ENCODE measurements at places on chromosomes 6 and 20.

- DNase-seq, result no peak
These were observed 126.4 kb downstream of the PHACTR3 start for GRCh38 chr20:59730722-59731121.

GRCh38 chr20:32282461-32282860, 5.0 kb downstream of the KIF3B start:
- DNase-seq, result no peak

DNA sequence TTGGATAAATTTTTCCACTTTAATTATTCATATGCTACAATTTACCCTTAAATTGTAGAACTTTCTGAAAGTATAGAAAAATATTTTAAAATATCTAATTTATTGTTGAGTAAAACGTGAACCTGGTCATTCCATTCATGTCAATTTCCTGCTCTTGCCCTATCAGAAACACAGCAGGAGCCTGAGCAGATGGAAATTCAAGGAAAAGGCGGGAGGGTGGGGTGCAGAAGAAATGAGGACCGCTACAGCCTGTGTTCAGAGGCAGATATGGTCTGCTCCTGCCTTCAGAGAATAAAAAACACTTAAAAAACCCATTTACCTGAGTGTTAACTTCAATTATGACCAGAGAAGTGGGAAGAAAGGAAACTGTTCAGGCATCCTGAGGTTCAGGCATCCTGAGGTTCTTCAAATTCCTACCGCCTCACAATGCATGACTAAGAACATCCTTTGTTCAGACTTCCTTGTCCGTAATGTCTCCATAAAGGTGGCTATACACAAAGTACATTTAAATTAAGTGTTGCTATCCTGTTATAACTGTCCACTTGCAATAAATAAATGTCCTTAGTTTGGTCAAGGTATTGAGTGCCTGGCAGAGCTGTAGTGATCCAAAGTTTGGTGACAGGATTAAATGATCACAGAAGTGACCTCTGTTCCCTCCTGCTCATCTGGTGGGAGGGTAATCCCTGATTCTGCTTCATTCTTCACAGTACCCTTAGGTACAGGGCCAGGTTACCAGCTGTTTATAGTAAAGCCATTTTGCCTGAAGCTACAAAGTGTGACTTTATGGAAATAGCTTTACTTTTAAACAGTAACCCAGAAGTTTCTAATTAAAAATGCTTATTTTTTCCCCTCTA, 109.1 kb downstream of the MAN1A1 start:
- no peak for DNase-seq

DNA sequence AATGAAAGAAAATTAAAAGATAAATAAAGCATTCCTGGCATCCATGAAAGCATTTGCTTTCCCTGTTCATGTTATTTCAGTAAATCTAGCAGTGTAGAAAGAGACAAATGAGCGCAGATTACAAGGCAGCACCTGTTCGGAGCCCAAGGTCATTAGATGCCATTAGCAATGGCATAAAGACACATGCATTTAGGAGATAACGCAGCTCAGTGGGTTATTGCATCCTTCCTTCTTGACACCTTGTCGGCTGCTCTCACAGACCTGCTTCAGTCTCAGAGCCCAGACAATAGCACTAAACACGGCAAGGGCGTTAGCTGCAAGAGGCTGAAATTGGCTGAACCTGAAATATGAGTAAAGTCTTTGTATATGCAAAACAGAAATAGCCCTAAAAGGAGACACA, 140.3 kb downstream of the ATXN1 start:
- peak; percentile 14 for DNase-seq

GRCh38 chr6:34696189-34696738, 303 bp downstream of the ILRUN start:
- DNase-seq, result no peak

Measured in CD4-positive, alpha-beta T cell treated with Interleukin-17A for 1 hour (primary cell).